NB4 (cell line): ENCODE measurements at places on chromosomes 1 and 21.

DNA sequence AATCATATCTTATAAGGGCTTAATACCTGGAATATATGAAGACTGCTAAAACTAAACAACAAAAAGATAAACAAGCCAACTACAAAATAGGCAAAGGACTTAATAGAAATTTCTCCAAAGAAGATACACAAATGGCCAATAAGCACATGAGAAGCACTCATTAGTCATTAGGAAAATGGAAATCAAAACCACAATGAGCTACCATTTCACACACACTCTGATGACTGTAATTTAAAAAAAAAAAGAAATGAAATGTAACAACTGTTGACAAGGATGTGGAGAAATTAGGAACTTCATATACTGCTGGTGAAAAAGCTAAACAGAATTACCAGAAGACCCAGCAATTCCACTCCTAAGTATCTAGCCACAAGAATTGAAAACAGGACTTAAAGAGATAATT, 374.2 kb upstream of the ZP4 start:
- no peak for DNase-seq

DNA sequence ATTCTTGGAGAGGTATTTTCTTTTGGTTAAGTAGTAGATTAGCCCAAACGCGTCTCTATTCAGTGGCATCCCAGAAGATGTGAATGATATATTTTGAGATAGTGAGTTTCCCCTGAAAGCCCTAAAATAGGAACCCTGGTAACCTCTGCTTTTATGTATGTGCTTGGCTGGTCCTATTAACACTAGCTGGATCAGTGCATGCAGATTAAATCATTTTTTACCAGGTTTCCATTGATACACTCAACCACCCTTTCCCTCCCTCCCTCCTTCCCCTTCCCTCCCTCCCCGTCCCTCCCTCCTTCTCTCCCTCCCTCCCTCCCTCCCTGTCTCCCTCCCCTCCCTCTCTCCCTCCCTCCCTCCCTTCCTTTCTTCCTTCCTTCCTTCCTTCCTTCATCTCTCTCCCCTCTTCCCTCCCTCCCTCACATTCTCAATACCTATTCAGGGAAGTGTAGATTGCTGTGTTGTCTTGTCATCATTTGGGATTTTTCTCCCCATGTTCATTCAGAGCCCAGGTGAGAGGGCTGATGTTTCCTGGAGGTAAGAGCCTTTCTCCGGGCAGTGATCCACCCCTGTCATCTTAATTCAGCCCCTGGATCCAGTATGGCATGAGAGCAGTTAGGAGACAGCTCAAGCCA, 406.8 kb downstream of the PRDM2 start:
- DNase-seq: no peak

DNA sequence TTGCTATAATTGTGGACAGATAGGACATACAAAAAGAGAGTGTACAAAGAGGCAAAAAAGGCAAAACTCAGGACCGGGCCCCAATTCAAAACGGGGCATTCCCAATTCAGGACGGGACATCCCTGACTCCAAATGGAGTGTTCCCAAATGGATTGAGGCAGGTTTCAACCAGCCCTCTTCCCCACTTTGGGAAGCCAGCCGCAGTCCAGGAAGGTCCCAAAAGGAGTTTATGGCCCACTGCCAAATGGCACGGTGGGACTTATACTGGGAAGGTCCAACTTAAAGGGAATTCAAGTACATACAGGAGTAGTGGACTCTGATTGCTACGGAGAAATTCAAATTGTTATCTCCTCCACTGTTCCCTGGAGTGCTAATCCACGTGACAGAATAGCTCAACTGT, 3.5 kb upstream of the ZNF669 start:
- no peak for DNase-seq

DNA sequence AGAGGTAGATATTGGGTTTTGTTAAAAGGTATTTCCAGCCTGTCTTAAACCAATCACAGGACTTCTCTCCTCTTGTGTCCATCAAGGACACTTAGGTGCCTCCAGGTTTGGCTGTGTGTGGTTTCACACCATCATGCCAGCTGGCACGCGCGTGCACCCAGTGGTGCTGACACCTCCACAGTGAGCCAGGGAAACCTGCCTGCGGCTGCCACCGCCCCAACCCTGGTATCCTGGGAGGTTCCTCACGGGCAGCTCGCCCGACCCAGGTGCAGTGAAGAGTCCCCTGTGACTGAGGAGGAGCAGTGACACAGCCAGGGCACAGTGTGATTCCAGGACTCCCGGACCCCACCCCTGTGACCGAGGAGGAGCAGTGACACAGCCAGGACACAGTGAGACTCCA, 13.2 kb upstream of the COL6A2 start:
- DNase-seq: no peak

- DNase-seq: no peak
These were observed 10.3 kb upstream of the CELSR2 start for GRCh38 chr1:109239047-109239408.

DNA sequence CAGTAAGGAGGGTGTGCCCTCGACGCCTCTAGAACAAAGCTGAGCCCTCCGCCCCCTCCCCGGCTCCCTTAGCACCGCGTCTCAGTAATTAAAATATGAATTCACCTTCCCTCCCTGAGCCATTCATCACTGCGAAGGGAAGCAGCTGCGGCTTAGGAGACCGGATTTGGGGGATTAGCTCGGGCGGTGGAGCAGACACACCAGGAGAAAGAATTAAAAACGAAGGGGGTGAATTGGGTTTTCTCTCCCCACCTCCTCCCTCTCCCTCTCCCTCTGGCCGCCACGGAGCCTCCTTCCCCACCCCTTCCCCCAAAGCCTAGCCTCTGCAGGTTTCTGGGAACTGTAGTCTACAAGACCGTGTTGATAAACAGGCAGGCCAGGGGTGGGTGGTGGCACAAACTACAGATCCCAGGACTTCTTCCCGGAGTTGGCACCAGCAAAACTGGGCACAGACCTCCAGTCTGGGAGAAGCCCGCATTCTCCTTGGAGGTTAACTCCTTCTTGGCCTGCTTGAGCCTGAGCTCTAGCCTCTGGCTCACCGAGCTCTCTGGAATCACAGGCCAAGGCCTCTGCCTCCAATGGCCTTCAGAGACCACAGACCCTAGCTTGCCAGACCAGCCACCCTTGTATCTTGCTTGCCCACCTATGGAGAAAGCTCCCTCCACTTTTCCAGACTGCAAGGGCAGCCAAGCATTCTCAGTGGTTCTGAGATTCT, 10.8 kb downstream of the BLACAT1 start:
- no peak for DNase-seq

- no peak for DNase-seq
These were observed 6.2 kb upstream of the LAPTM5 start for GRCh38 chr1:30763651-30764248.
